NCI-H1417 treated with DMSO at 0.1 percent for 48 hours (cell line): ENCODE measurements at places on chromosomes 5 and 9.
A peak's percentile ranks its signal among the peaks of the same experiment; 100 is the strongest.

GRCh38 chr5:43313035-43313853 is at the start of gene HMGCS1:
Gene HMGCS1, minus strand, starts transcription at chr5:43313412. Its CDS starts 14,447 bp downstream, at chr5:43298965.
- DNase-seq = peak; percentile 98

- no peak for DNase-seq
These were observed 892.9 kb downstream of the NR2F1-AS1 start for GRCh38 chr5:92687821-92688722.

GRCh38 chr9:99083051-99083450 is 21.9 kb upstream of the TGFBR1 start:
- DNase-seq = no peak

DNA sequence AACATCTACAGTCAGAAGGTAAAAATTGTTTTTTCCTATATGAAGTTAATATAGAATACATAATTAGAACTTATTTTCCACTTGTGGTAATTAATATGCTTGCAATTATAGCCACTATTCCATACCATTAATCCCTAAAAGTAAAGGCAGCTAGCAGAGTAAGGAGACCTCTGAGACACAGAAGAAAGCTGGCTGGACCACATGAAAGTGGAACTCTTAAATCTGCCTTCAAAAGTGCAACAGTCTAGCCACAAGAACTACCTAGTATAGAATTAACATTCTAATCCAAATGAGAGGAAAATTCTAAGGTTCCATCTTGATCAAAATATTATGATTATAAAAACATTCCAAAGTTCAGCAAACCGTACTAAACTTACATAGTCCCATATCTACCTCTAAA is 37.6 kb downstream of the ARL15 start:
- DNase-seq = no peak

- no peak for DNase-seq
These were observed 2.1 kb downstream of the ARSI start for GRCh38 chr5:150300496-150301169.

- no peak for DNase-seq
These were observed 127.2 kb upstream of the CXCL14 start for GRCh38 chr5:135705941-135706466.

DNA sequence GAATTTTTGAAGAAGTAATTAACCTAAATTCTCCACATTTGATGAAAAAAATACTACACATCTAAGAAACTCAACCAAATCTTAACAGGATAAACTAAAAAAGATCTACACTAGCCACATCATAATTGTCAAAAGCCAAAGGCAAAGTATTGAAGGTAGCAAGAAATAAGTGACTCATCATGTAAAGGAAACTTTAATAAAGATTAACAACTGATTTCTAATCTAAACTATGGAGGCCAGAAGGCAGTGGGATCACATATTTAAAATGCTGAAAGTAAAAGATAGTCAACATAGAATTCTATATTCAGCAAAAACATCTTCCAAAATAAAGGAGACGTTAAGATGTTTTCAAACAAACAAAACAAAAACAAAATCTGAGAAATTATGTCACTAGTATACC is 2002.9 kb downstream of the MAT2B start:
- DNase-seq = no peak

DNA sequence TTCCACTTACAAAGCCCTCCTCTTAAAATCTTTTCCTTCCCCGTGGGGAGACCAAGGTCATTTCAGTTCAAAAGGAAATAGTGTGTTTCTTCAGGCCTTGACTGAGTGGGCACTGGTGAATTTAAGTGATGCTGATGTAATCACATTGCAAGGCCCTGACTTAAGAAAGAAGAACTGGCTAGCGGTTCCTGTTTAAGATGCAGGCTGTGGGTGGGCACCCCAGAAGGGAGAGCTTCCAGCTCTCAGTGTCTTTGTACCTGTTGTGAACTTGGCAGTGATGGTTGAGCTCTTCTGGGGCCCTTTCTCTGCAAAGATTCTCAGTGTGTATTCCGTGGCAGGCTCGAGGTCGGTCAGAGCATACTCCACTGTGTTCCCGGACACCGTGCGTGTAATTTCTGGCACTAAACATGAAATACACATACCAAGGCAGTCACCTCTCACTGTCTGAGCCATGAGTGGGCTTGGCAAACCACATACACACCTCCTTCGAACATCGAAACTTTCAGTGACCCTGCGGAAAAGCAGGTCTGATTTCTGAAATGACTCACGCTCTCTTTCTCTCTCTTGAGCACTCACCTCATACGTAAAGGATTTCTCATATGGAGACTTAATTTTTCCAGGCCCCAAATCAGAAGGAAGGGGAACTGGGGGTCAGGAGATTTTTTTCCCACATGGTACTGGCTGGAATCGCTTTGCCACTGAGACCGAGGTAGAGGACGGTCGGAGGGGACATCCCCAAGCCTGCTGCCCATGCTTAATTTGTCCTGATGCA is 81.9 kb downstream of the TNC start:
- DNase-seq = no peak

- no peak for DNase-seq
These were observed 403.0 kb downstream of the ZNF608 start for GRCh38 chr5:124343451-124343867.

GRCh38 chr5:67094476-67095300 is 101.9 kb downstream of the CD180 start:
- DNase-seq = no peak

DNA sequence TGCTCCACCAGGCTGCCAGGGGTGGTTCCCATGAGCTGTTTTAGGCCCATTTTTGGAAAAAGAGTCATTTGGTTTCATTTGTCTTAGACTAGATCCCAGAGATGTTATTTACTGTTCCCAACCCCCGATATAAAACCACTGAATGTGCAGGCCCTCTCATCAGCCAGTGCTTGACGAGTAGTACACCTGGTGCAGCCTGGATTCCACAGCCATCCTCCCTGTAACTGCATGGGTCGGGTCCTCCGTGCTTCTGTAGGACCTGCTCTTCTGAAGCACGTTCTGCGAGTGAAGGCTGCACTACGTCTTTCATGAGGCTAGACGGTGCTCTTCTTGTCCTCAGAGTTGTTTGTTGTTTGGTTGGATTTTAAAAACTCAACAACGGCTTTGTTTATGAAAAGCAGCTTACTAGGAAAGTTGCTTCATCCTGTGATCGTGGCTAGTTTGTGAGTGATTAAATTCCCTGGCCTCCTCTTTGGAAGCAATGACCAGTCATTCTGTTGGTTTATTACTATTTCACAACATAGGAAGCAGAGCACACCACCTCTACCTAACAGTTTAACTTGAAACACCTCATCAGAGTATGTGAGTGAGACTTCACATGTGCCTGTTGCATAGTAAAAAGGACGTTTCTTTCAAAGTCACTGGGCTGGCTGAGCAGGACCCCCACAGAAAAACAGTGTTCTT is 135.2 kb downstream of the AOPEP start:
- DNase-seq = no peak

DNA sequence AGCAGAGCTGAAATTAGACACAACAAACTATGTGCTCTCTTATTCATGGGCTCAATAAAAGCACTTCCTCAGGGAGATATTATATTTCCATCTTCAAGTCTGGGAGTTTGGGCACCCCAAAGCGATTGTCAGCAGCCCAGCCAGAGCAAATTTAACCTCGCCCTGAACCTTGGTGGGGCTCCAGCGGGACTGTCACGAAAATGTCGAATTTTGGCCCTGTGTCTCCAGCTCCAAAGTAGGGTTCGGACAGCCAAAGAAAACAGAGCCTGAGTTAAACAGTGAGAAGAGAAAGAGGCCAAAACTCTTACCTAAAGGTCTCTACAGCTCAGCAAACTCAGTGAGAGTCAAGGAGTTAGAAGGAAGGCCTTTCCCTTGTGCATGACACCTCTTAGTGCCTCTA is 432.9 kb downstream of the SPATA31D1 start:
- DNase-seq = no peak

- no peak for DNase-seq
These were observed 233.7 kb downstream of the ARHGEF28 start for GRCh38 chr5:73859696-73860095.

- DNase-seq = no peak
These were observed 37.8 kb downstream of the RALGPS1 start for GRCh38 chr9:126952205-126952977.

DNA sequence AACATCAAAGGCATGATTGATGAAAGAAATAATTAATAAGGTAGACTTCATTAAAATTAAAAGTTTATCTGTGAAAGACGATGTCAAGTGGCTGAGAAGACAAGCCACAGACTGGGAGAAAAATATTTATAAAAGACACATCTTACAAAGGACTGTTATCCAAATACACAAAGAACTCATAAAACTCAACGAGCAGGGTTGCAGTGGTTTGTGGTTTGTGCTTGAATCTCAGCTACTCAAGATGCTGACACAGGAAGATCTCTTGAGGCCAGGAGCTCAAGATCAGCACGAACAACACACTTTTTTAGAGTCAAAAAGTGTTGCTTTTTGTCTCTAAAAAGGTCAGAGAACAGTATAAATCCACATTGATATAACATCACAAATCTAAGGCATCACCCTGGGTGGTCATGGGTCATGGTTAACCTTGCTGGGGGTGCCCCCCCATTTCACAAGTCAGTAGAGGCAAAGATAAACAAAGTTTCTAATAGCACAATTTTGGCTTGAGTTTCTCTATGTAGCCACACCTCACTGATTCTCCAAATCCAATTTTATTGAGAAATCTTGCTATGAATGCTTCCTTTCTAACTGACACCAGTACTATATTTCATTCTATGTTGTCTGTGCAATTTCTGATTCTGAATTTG is 342.9 kb upstream of the RPS23 start:
- no peak for DNase-seq

DNA sequence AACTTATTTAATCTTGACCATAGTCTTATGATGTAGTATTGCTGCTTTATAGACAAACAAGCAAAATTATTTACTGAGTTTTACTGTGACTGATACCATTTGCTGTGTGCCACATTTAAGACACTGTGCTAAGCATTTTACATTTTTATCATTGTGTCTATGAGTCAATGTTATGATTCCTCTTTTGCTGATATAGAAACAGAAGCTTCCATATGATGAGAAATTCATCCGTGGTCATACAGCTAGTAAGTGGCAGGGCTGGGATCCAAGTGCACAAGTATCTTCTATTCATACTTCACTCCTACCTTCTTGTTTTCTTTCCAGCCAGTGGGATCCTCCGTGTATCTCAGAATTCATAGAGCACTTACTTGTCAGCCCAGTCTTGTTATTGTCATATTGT is 17.1 kb upstream of the IFNK start:
- no peak for DNase-seq

DNA sequence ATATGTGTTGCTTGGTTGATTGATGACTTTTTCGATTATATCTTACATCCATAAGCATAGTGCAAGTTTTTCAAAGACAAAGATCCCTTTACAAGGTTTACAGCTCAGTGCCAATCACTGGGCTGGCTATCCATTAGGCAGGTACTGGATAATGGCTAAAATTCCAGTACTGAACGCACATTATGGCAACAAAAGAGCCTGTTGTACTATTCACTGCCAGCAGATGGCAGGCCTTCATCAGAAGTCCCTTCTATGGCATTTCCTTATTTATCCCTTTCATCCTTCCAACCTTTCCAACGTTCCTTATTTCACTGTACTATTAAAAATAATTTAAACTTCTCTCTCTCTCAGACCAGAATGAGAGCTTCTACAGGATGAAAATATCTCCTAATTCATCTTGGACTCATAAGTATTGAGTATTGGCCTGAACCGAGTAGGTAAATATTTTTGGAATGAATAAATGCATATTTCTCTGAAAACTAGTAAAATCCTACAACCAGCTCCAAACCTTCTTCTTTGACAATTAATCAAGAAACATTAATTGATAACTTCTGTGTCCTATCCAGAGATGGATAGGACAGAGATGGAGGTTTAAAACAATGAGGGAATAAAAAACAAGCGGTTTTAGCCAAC is 6.7 kb upstream of the WNT8A start:
- no peak for DNase-seq
